ENCODE measurements at places on chromosomes 11 and 22.

DNA sequence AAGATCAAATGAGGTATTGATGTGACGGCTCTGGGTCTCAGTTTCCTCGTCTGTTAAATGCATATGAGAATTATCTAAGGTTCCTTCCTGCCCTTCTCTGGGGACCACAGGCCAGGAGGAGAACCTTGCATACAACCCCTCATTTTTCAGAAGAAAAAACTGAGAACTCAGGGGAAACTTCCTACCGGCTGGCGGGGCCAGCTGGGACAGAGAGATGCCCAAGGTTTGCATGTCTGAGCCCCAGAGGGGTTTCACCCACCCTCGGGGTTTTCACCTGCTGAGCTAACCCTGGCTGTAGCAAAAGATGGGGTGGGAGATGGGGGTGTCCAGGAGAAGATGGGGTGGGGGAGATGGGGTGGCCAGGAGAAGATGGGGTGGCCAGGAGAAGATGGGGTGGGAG is 4.3 kb downstream of the TNFRSF13C start:
- no peak for DNase-seq

DNA sequence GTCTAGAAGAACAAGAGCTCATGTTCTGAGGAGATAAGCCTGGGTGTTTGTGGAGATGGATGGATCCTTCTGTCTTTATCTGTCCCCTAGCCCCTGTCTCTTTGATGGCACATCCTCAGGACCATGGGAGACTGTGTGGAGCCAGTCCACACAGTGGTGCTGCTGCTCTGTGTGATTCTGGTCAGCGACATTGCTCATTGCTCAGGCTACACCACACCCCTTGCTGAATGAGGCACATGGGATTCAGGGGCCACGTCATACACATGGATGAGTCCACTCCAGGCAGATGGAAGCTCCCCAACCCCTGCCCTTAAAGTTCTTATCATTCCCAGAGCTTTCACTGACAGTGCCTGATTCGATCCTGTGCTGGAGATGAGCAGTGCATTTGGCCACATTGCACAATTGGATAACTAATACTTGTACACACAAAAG is 222.2 kb downstream of the NAV2 start:
- DNase-seq: no peak

- DNase-seq: no peak
Measured at GRCh38 chr11:46369458-46370152, 11.9 kb upstream of the MDK start.

DNA sequence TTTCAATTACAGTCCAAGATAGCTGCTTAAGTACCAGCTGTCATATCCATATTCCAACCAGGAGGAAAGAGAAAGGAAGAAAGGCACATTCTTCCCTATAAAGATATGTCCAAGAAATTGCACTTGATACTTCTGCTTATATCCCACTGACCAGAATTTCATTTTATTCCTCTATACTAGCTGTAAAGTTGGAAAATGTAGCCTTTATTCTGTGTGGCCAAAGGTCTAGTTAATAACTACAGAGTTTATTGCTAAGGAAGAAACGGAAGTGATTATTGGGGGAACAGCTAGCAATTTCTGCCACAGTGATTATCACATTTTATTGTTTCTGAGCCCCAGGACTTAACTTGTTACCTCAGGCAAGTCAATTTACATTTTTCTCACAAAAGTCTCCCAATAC is 213.8 kb downstream of the TTC28 start:
- DNase-seq: no peak

DNA sequence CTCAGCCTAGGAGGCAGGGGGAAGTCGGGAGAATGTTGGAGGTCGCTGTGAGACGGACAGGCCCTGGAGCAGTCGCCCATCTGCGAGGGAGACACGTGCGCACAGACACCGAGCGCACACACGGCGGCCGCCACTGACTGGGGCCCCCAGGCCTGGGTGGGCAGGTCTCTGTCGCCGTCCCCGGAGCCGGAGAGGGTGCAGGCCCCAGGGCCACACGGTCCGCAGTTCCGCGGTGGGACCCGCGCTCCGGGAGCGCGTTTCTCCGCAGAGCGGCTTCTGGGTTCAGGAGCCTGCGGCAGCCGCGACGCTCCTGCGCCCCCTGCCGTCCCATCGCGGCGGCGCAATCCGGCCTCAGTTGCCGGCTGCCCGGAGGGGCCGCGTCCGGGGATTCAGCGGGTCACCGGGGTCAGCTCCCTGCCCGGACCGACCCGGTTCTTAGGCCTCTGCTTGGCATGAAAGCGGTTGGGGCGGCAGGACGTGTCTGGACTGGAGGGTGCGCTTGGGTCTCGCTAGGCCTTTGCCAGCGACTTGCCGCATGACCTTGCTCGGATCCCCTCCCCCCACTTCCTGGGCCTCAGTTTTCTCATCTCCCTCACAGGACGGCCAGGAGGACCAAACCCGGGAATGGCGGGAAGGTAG is 31.2 kb downstream of the PDE2A start:
- DNase-seq: peak; percentile 57

DNA sequence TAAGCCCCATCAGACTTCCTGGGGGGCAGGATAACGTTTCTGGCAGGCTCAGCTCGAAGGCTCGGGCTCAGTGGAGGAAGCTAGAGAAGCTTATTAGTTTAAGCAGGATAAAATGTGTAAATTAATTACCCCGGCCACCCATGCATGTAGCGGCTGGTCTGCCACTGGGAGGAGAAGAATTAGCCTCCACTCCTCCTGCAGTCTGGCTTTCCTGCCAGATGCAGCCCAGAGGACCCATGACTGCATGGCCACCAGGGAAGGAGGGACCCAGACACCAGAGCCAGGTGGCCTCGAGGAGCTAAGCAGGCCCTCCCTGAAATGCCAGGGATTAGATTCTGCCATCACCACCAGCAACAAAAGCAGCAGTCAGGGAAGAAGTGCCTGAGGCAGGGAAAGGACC is 32.3 kb downstream of the TRIM29 start:
- DNase-seq: no peak

DNA sequence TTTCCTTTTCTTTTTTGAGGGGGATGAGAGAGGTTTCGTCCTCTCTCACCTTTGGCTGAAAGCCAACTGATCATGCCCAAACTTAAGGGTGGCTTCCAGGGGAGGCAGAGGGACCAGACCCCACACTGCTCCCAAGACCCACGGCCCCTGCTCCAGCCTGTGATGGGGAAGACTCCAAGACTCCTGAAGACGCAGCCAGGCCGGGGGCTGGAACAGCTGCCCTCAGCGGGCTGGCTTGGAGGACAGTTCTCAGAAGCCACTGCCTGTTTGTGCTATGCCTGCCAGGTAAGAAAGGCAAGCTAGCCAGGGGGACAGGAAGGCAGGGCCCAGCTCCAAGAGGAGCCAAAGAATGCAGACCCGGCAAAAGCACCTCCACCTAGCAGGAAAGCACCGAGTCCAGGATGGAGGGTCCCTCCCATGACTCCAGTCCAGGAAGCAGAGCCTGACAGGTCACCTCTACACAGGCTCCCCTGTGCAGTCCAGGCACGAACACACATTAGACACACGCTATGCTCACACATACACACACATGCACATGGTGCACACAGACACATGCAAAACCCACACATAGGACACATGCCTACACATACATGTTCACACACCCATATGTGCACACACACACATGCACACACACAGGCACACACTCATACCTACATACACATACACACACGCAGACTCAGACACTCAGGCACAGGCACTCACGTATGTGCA is 31.3 kb downstream of the GNB1L start:
- DNase-seq: no peak

DNA sequence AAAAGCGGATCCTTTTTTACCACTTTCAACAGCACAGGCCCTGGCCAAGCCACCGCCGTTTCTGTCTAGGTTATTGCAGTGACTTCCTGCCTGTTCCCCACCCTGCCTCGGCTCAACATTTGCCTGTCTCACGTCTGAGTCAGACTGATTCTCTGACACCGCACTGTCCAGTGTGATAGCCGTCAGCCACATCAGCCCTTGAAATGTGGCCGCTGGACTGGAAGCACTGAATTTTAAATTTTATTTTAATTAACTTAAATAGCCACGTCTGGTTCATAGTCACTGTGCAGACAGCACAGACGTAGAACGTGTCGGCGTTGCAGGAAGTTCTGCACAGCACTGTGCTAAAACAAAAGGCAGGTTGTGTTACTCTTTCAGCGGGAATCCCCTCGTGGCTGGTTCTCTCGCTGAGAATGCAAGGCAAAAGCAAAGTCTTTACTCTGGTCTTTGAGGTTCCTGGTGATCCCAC is 56.3 kb upstream of the ADSL start:
- peak; percentile 40 for DNase-seq

DNA sequence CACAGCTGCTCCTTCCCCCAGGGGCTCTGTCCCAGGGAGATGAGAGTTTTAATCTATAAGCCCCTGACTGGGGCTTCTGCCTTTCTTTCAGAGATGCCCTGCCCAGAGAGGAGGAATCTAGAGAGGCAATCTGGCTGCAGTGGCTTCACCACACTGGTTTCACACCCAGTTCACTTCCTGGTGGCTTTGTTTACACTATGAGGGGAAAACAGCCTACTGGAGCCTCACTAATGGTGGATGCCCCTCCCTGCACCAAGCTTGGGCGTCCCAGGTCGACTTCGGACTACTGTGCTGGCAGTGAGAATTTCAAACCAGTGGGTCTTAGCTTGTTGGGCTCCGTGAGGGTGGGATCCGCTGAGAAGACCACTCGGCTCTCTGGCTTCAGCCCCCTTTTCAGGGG is 21.5 kb upstream of the MMP1 start:
- DNase-seq: no peak

GRCh38 chr22:31082606-31083376 is 1.7 kb downstream of the SMTN start:
- peak; percentile 39 for DNase-seq

DNA sequence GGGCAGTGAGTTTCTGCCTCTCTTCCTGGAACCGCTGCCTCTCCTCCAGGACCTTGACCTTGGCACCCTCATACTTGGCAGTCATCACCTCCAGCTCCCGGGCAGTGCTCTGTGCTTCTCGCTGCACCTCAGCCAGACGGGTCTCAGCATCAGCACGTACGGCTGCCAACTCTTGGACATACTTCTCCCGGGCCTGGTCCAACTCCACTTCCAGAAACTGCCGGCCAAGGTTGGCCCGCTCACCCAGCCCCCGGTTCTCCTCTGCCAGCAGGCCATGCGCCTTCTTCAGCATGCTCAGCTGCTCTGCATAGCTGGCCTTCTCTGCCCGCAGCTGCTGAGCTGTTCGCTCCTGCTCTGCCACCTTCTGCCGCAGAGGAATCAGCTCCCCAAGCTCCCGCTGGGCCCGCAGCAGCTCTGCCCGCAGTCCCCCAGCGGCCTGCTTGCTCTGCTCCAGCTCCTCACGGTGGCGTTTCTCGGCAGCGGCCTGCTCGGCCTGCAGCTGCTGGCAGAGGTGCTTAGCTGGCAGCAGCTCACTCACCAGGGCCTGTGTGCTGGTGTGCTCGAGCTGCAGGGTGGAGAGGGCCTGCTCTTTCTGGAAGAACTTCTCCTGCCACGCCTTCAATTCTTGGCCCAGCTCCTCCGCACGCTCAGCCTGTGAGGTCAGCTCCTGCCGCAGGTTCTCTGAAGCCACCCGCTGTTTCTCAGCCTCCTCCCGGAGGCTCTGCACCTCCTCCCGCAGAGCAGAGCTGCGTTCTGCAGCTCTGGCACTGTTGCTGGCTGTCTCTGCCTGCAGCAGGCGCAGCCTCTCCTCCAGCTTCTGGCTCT is 14.4 kb downstream of the IL18BP start:
- no peak for DNase-seq

DNA sequence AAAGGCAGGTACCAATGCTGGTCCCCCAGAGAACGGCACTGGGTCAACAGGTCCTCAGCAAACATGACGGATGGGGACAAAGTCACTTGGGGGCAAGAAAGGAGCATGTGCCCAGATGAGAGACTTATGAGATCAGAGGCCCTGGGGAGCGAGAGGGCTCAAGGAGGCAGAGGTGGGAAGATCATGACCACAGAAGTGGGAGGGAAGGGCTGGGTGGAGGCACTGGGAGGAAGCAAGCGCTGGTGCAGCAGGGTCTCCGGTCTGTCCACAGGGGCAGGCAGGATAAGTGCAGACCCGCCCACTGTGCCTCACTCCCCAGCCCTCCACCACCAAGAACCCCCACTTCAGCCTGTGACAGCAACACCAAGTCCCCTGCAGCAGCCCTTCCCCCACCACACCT is 10.9 kb downstream of the ELFN2 start:
- no peak for DNase-seq

GRCh38 chr11:69335007-69335780 is 41.2 kb downstream of the MYEOV start:
- DNase-seq: no peak

DNA sequence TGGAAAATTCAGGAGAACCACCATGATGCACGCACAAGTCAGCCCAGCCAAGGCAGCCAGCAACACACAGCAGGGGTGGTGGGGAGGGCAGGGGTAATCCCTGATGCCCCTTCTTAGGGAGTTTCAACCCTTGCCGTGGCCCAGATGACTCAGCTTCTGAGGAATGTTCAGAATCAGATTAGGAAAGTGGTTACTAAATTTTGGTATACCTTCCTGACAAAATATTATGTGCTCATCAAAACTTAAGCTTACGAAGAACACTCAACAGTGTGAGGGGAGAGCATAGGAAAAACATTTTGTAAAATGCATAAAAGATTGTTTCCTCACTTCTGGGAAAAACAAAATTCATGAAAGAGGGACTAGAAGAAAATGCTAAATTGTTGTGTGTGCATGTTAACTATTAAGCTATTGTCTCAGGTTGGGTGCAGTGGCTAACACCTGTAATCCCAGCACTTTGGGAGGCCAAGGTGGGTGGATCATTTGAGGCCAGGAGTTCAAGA is 32.1 kb downstream of the SERPIND1 start:
- DNase-seq: no peak

GRCh38 chr11:32435152-32435480 is 223 bp downstream of the WT1 start:
- no peak for DNase-seq

DNA sequence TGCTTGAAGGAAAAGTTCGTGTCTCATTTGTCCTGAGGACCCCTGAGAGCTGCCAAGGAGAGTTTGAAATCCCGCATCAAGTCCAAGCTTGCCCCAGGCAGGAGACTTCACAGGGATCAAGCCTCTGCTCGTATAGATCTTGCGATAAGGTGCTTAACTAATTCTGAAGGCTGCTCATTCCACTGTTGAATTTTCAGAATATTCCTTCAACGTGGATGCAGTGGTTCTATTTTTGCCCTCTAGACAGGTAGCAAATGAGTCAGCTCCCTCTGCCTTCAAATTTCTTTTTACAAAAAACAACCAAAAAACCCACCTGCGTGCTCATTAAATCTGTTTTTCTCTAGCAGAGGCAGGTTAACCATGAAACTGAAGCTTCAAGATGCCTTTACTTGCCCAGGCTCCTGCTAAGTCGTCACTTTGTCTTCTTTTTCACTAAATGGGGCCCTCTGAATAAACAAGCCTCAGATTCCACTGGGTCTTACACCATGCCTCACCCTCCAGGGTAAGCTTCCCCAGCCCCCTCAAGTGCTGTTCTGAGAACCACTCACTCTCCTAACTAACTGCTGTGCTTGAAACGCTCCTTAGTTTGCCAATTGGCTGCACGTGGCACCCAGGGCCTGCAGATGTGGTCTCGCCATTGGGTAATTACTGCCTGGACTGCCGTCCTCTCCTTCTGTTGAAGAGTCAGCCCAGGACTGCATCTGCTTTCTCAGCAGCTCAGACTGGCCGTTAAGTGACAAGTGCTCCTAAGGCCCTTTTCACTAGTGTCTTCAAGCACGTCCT is 105.0 kb downstream of the TRPC6 start:
- DNase-seq: no peak

Measured in stimulated activated CD4-positive, alpha-beta T cell treated with anti-CD3 and anti-CD28 coated beads, TNF-alpha, amount 100 ng/mL, for 4 hours (primary cell).